ENCODE measurements at places on chromosomes 7 and 10. TPM values are rescaled to one million over a fixed set of nuclear protein-coding genes. Genes with fewer than 3 reads are reported as not detected.

GRCh38 chr7:107564553-107565298, 955 bp downstream of the DUS4L start:
- DNase-seq = no peak

- no peak for DNase-seq
Observed at GRCh38 chr10:7075110-7075509, 335.7 kb downstream of the SFMBT2 start.

- DNase-seq = no peak
Observed at GRCh38 chr7:142703655-142704305, 45.5 kb upstream of the PRSS1 start.

- no peak for DNase-seq
Observed at GRCh38 chr7:100726996-100727761, 6.2 kb upstream of the ZAN start.

The RBP3 gene
- not detected for total RNA-seq

The NPY4R gene
- total RNA-seq = not detected

- no peak for DNase-seq
Observed at GRCh38 chr10:91194497-91195179, 25.8 kb upstream of the PCGF5 start.

- DNase-seq = no peak
Observed at GRCh38 chr10:76440426-76440825, 1009.0 kb downstream of the LRMDA start.

DNA sequence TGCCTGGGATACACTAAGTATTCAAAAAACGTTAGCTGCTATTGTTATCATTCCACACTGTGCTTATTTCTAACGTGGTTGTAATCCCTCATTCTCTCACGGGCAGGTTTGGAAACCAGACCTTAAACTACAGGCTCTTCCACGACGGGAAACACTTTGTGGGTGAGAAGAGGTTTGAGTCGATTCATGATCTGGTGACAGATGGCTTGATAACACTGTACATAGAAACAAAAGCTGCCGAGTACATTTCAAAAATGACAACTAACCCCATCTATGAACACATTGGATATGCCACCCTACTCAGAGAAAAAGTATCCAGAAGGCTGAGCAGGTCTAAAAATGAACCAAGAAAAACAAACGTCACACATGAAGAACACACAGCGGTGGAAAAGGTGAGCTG, 163.2 kb upstream of the PRR15 start:
- no peak for DNase-seq

DNA sequence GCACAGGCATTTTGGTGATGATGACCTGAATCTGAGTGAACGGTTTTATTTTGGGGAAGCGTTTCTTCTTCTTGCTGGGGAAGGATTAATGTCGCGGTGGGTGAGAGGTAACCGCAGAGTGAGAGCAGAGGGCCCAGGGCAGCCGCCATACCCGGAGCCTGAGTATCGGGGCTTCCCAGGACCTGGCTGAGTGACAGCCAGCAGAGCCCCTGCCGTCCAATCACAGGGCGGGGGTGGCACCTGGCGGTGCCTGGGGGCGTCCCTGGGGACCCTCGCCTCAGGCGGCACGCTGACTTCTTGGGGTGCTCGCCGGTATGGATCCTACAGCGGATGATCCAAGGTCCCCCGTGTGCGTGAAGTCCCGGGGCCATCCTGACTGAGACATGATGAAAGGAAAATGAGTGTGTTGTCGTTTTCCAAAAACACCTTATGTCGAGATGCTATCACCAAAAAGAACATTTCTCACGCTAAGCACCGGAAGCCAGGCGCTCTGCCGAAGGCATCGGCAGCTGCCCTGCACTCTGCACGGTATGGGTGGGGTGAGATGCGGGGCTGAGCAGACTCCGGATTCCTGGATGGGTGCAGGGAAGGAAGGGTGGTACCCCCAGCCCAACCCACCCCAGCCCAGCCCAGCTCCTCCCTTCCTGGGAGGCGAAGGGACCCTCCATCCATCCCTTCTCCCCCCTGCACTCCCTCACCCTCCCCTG, 227.9 kb upstream of the SHH start:
- DNase-seq = no peak

- no peak for DNase-seq
Observed at GRCh38 chr7:93055543-93056107, 62.2 kb downstream of the SAMD9 start.

The SAP25 gene
- 2.8 TPM for total RNA-seq

GRCh38 chr7:77419102-77419501, 3.0 kb upstream of the GSAP start:
- no peak for DNase-seq

DNA sequence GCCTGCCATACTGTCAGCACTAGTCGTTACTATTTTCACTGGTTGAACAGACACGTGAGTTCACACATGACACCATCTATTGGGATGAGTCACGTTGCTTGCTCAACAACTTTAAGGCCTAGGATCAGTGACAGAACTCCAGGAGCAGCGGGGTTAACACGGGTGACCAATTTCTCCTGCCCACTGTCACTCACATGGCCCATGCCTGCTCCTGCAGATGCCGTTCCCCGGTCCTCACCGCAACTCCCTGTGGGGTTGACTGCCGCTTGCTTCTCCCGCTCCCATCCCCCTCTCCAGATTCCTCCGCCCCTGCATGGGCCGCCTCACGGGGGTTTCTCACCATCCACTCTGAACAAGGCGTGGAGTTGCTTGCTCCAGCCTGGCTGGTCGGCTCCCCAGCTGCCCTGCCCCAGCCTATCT, 128.2 kb downstream of the TAX1BP1 start:
- DNase-seq = no peak

GRCh38 chr7:81534446-81534845, 235.4 kb downstream of the HGF start:
- DNase-seq = no peak

GRCh38 chr10:6299234-6299633, 96.5 kb downstream of the PFKFB3 start:
- peak; percentile 86 for DNase-seq

DNA sequence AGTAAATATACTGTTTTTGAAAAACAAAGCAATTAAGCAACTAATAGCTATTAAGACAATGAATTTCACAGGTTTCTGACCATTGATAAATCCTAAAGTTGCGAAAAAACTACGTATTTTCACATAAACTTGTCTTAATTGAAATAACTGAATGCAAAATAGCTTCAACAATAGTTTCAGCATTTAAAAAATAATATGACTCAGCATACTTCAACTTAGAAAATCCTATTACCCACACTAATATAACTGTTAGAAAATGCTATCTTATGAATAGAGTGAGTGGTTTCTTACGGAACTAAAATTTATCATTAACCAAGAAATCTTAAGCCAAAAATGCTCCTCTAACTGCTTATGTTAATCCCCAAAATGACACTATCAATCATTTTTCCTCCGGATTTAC, 183.9 kb downstream of the AVL9 start:
- DNase-seq = no peak

DNA sequence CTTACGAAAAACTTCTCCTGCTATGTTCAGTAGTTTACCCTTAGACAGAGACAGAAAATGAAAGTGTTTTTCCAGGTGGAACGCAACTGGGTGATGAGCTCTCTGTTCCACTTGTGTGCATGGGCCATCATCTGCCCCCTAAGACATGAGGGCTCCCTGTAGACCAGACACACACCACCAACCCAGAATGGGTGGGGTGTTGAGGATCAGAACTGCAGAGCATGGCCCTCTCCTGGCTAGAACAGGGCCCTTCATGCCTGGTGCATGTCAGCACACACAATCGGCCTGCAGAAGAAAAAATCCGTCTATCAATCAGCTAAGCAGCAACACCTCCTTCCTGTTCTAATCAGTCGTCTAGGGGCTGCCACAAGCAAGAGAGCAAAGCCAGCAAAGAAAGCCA, 186.2 kb upstream of the INHBA start:
- DNase-seq = no peak

GRCh38 chr7:22074897-22075296, 129.2 kb upstream of the CDCA7L start:
- DNase-seq = no peak

The OPALIN gene
- total RNA-seq = not detected

DNA sequence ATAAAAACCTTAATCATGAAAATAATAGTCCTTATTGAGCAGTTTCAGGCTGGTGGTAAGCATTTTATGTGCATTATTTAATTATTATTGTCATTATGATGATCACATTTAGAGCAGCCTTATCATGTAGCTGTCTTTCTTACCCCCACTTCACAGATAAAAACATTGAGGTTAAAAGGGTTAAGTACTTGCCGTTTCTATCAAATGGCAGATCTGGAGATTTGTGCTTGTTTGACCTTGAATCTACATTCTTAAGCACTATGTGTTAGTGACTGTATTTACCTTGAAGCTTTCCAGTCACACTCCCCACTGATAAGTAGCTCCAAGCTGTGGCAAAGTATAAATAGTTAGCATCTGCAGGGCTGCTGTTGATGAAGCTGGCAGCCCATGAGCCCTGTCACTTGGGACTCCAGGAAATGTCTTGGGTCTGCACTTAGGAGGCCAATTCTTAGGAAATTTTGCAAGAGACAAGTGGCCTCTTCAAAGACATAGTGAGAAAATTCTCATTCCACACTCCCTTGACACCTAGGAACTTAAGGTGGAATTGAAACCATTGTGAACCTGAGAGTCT, 116.8 kb upstream of the AGR3 start:
- no peak for DNase-seq

The ATRNL1 gene
- 18.4 TPM for total RNA-seq

- no peak for DNase-seq
Observed at GRCh38 chr7:140881507-140882228, 43.1 kb downstream of the BRAF start.

DNA sequence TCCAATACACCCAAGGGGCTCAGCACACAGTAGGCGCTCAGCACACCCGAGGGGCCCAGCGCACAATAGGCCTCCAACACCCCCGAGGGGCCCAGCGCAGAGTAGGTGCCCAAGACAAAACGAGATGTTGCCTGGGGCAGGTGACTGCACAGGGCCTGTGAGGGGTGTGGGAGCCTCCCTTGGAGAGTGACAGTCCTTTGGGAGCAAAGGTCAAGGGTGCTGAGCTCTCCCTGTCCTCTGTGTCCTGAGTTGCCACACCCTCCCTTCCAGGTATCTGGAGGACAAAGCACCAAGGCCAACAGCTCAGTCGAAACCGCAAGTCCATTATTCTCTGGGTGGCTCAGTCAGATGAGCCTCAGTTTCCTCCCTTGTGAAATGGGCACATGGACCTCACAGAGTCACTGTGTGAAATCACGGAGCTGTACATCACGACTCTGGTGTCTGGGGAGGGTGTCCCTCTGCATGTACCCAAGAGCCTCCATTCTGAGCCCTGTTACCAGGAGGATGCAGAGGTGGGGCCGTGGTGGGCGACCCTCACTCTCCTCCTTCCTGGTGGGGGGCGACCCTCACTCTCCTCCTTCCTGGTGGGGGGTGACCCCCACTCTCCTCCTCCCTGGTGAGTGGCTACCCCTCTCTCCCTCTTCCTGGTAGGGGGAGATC, 81.3 kb downstream of the FOXL3 start:
- DNase-seq = no peak

- DNase-seq = no peak
Observed at GRCh38 chr10:128612195-128612594, 486.0 kb upstream of the MKI67 start.

DNA sequence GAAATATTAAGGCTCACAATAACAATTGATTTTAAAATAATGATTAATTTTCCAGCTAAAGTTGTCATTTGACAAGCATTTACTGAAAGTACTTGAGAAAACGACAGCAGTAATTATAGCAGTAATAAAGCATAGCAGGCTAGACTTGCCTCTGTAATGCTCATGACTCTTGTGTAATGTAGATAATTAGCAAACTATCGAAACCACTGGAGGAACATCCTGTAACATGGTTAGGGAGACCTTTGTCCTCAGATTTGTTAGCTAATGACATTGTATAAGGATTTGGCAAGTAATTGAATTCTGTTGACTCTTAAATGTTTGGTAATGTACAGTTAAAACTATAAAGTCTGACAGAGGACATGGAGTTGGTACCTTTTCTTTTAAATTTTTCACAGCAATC, 24.8 kb downstream of the ARL4A start:
- DNase-seq = no peak

DNA sequence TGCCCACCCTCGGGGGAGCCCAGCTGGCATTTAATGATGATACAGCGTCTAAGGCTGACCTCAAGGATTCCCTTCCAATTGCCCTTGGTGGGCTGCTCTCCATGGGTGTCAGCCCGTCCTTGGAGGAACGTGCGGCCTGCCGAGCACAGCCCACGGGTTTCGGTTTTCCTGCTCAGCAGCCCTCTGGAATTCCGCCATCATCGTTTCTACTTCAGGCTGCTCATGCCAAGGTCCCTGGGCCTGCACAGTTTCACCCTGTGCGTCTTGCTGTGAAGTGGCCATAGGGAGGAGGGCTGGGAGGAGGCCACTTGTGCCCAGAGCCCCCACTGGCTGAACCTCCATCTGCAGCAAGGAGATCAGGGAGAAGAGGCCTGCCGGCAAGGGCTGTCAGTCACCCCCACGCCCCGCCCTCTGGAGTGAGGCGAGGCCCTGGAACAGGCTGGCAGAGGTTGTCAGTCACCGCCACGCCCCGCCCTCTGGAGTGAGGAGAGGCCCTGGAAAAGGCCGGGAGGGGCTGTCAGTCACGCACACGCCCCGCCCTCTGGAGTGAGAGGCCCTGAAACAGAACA, 82.8 kb downstream of the CHST15 start:
- no peak for DNase-seq

The EMX2 gene
- 46.1 TPM for total RNA-seq

DNA sequence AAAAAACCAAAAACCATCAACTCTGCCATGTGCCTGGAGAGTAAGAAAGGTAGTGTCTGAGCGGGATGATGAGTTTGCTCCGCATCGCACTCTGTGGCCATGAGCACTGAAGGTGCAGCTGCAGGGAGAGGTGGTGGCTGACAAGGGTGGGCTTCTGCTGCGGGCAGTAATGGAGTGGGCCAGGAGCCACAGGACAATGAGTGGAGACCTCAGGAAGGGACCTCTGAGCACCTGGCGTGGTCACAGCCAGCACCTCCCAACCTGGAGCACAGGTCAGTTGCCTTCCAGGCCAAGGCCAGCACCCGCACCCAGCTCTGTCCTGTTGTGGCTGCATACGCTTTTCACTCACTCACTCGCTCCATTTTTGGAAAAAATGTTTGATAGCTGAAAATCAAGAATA, 115.5 kb downstream of the ANKRD61 start:
- no peak for DNase-seq

GRCh38 chr10:113382691-113383090, 170.2 kb upstream of the HABP2 start:
- DNase-seq = no peak

The FOXI2 gene
- total RNA-seq = 1.1 TPM

DNA sequence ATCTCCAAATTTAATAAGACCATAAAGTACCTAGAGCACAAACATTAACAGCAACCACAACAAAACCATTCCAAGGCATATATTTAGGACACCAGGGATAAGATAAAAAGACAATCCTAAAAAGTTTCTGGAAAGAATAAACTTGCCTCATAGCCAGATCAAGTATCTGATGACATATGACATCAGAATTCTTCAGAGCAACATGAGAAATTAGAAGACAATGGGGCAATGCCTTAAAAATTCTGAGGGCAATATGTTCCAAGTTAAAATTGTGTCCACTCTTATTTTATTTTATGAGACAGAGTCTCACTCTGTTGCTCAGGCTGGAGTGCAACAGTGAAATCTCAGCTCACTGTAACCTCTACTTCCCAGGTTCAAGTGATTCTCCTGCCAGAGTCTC, 2.8 kb downstream of the EFCAB10 start:
- DNase-seq = no peak

GRCh38 chr7:100573691-100574361, at the start of gene SAP25:
TSS of gene SAP25 (minus strand) at chr7:100573900. CDS start at chr7:100573742, 158 bp downstream.
- DNase-seq = no peak
